Nucleus accumbens (tissue), 56 donors: ENCODE measurements at places on chromosomes 1 and 21.

- DNase-seq: no peak
These were observed 424.4 kb downstream of the NPHP4 start for GRCh38 chr1:5567839-5568238.

DNA sequence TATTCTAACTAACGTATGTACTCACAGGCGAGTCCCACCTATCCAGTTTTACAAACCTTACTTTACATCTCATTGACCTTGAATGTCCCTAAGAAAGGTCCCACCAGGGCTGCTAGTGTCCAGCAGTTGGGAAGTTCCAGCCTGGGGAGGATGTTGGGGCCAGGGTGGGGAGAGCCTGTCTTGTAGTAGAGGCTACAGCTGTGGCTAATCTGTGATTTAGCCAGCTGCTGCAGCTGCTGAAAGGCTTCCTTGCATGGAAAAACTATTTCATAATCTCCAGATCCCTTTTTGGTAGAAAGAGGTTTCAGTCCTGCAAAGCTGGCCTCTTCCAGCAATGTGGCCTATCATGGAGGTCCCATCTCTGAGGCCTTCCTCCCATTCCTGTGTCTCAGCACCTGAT lies 23.1 kb downstream of the TNN start:
- no peak for DNase-seq

GRCh38 chr1:37901191-37901892 lies 42.0 kb upstream of the MTF1 start:
- DNase-seq: no peak

DNA sequence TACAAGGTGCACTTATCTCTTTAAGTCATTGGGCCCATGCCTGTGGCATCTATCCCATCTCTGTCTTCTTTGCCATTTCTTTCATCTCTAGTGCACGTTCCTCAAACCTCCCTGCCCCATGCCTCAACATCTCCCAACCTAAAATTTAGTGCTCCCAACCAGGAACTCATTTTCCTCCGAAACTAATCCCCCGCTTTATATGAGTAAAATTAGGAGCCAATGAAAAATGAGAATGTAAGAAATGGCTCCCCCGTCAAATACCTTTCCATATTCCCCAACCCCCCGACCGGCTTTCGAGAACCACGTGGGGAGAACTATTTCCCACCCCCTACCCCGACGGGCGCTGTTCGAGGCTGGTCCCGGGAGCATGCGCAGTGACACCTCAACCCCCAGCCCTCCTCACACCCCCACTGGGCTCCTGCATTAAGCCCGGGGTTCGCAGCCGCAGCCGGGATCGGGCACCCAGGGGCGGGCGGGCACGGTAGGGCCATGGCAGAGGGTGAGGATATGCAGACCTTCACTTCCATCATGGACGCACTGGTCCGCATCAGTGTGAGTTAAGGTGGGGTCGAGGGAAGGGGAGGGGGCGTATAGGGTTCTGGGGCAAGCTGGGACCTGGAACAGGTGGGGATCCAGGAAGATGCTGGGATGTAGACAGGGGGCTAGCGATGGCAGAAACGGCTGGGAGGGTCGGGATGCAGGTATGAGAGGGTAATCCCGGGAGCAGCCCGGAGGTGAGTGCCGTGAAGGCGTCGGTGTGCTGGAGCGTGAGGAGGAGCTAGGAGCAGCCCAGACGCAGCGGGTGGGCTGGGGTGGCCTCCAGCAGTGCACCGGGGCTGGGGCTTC lies at the start of gene TRIM46:
TSS of gene TRIM46 (plus strand) at position 372 of the 846 bp plus-strand sequence. CDS start at position 490, 118 bp downstream.
- DNase-seq: peak; percentile 56

DNA sequence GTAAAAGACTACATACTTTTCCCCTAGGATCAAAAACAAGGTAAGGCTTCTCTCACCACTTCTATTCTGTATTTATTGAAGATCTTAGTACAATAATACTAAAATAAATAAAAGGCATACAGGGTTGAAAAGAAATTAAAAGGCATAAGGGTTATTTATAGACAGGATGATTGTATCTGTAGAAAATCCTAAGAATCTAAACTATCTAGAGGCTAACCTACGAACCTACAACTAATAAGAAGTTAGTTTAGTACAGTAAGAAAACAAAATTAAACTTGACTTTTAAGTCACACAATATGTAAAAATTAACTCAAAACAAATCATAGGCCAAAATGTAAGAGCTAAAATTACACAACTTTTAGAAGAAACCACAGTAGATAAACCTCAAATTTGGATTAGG lies 50.4 kb upstream of the ADAM30 start:
- DNase-seq: no peak

DNA sequence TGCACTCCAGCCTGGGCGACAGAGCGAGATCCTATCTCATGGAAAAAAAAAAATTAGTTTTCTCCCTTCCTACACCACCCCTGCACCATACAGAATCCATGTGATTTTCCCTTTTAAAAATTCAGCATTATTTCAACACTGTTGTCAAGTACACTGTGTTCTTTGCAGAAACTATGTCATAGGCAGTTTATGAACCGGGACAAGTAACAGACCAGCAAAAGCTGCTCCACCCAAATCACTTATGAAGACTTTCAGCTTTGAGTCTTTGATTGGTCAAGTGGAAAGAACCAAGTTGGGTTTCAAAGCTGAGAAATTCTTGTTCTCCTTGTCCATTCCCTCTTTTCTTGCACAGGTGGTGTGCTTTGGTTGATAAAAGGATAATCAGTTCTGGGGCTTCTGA lies 173.0 kb downstream of the CDC7 start:
- DNase-seq: no peak

DNA sequence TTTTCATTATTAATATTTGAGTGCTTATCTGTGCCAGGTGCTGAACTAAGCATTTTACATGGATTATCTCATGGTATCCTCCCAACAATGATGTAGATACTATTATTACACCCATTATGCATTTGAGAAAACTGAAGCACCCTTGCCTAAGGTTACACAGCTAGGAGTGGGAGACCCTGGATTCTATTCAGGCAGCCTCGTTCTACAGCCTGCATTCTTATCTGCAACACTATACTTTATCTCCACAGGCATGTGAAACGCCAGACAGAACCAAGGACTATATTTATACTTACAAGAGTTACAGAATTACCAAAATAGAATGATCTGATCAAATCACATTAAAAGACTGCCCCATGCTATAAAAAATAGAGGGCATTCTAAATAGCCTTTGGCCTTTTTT lies 22.4 kb downstream of the LPAR3 start:
- DNase-seq: no peak

- DNase-seq: no peak
These were observed 32.5 kb downstream of the CDKN2C start for GRCh38 chr1:51002516-51002915.

DNA sequence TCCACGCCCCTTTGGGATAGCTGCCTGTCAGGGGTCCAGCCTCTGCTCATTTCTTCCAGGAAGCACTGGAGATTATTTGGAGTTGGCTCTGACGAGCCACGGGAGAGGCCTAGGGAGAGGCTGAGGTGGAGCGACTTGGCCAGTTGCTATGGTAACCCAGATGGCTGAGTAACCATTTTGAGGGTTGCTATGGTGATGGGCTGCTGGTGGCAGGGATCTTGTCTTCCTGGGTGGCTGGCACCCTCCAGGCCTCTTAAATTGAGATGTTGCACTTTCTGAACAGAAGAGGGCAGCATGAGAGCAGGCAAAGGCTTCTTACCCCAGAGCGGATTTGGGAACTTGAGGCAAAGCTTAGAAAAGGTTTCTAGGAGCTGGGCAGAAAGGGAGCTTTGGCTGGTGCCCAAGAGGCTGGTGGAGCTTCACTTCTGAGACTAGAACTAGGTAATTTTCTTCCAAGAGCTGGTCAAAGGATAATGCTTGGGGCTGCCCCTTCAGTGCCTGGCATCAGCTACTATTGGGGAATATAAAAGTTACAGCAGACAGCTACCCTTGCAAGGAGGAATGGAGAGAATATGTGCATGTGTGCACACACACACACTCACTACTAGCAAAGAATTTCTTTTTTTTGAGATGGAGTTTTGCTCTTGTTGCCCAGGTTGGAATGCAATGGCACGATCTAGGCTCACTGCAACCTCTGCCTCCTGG lies 72.5 kb downstream of the NDUFS5 start:
- peak; percentile 87 for DNase-seq

DNA sequence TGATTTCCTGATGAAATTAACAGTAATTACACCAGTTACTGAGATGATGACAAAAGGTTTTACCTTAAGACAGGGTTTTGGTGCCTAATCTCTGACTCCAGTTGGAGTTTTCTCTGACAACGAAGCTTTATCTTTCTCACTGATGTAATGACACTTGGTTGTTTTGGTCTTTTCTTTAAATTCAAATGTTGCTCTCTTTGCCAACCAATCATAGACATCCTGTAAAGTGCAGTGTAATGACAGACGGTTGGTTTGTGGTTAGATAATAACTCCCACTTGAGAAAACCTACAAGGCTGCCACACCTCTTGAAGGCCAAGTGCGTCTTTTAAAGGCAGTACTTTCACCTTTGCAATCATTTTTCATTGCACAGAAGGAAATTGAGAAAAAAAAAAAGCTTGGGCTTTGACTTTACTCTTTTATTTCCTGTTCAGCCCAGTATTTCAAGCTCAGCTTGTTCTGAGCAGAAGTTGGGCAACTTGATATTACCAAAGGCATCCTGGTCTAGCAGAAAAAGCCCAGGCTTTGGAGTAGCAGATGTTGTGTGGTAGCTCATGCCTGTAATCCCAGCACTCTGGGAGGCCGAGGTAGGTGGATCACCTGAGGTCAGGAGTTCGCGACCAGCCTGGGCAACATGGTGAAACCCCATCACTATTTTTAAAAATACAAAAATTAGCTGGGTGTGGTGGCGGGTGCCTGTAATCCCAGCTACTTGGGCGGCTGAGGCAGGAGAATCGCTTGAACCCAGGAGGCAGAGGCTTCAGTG lies 14.9 kb downstream of the PDIK1L start:
- DNase-seq: no peak
